ENCODE measurements at places on chromosomes 7 and 10.

DNA sequence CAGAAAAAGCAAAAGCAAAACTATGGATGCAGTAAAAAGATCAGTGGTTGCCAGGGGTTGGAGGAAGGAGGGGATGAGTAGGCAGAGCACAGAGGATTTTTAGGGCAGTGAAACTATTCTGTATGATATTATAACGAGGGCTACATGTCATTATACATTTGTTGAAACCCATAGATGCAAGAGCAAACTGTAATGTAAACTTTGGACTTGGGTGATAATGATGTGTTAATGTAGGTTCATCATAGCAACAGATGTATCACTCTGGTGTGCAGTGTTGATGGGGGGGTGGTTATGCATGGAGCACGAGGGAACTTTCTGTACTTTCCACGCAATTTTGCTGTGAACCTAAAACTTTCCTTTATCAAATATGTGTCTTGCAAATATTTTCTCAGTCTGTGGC is 23.2 kb downstream of the SLK start:
- no peak for DNase-seq

DNA sequence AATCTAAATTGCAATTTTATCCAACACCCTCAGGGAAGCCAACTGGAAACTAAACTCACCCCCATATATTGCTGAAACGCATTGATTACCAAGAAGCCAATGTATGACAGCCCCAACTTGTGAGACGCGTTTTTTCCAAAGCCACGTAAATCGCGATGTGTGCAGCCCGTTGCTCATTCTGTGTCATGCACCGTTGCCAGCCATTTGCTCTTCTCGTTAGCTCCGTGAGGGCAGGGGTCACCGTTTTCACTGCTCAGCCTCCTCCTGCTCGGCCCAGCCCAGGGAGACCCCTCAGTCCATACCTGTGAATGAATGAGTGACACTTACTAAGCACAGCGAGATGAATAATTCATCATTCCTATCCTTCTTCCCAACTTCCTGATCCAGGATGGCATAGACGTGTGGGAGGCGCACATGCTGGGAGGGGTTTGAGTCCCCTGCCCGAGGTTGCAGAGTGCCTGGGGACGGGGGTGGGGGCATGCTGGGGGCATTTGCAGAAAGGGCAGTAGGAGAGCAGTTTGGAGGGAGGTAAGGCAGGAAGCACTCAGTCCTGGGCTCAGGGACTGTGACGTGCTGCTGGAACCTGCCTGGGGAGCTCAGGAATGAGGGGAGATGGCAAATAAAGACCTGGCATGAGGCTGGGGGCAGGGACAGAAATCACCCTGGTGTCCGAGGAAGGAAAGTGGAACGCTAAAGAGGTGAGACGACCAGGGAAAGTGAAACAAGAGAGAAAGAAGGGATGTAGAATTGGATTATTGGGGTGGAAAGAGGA is 104.2 kb upstream of the SDK1 start:
- no peak for DNase-seq

DNA sequence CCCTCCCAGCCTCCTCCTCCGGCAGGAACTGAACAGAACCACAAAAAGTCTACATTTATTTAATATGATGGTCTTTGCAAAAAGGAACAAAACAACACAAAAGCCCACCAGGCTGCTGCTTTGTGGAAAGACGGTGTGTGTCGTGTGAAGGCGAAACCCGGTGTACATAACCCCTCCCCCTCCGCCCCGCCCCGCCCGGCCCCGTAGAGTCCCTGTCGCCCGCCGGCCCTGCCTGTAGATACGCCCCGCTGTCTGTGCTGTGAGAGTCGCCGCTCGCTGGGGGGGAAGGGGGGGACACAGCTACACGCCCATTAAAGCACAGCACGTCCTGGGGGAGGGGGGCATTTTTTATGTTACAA is 83.3 kb downstream of the PAX2 start:
- DNase-seq: no peak

- no peak for DNase-seq
Measured at GRCh38 chr7:41039386-41039953, 663.4 kb downstream of the INHBA start.

GRCh38 chr10:25614652-25615051 is 319.4 kb upstream of the MYO3A start:
- DNase-seq: no peak

DNA sequence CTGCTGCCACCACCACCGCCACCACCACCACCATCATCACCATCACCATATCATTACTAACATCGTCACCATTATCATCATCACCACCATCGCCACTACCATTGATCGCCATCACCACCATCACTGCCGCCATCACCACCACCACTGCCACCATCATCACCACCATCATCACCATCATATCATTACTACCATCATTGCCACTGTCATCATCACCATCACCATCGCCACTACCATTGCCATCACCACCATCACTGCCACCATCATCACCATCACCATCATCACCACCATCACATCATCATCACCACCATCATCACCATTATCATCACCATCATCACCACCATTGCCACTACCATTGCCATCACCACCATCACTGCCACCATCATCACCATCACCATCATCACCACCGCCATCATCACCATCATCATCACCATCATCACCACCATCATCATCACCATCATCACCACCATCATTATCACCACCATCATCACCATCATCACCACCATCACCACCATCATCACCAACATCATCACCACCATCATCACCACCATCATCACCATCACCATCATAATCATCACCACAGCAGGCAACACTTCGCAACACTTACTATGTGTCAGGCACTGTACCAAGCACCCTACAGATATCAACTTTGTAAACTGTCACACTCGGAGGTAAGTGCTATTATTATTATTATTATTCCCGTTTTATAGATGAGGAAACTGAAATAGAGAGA is 19.3 kb downstream of the NMT2 start:
- DNase-seq: no peak

- no peak for DNase-seq
Measured at GRCh38 chr7:151251689-151252560, 3.4 kb upstream of the SMARCD3 start.

DNA sequence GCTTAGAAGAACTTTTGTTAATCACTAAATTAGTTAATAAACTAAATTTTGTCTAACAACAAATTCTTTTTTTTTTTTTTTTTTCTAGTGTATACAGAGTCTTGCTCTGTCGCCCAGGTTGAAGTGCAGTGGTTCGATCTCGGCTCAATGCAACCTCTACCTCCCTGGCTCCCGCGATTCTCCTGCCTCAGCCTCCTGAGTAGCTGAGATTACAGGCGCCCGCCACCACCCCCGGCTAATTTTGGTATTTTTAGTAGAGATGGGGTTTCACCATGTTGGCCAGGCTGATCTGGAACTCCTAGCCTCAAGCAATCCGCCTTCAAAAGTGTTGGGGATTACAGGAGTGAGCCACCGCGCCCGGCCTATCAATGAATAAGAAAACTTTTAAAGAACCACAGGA is 1.1 kb upstream of the IQUB start:
- no peak for DNase-seq
